Mesenchymal stem cell (in vitro differentiated cells and primary cell): ENCODE measurements at places on chromosomes 13 and 19.
A peak's percentile ranks its signal among the peaks of the same experiment; 100 is the strongest.

- H3K27me3 ChIP-seq, result no peaks in the 10 kb centered on the region
- H3K4me1 ChIP-seq, result no peaks in the 10 kb centered on the region
- DNase-seq, result no peak
- H3K27ac ChIP-seq, result no peak overlapping the region
- H3K36me3 ChIP-seq, result no peaks in the 10 kb centered on the region
Measured at GRCh38 chr13:102380012-102380411, 21.8 kb downstream of the FGF14 start.

DNA sequence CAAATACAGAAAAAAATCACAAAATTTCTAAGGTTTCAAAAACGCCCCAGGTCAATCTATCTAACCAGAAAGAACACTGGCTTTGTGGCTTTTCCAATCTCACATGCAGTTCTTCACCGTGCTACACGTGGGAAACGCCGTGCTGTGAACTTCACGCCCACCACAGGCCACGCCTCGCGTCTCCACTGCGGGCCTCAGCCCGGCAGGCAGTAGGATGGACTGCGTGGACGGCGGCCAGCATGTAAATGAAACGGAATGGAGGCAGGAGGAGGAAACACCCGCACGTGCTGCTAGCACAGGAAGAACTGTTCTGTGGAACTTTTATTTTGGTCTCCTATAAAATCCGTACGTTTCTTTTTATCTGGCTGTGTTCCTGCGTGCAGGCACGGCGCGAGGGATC is 23.8 kb downstream of the ZNF787 start:
- no peak overlapping the region for H3K4me3 ChIP-seq
- H3K27me3 ChIP-seq, result no peaks in the 10 kb centered on the region
- DNase-seq, result no peak

DNA sequence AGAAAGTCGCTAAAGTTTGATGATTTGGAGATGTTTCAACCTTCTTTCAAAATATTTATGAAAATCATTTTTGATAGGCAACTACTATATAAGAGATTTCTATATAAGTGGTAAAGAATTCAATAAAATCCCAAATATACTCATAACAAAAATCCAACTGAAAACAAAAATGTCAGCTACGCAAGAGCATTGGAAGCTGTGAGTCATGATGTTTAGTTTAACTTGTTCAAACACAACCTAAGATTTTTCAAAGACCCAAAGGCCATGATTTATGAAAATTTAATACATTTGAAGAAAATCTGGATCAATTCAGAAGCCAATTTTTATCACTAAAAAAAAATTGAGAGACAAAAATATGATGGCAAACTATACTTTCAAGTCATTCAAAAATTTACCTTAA is 226.6 kb downstream of the MZT1 start:
- DNase-seq, result no peak
- H3K4me3 ChIP-seq, result no peak overlapping the region
- H3K4me1 ChIP-seq, result peaks cover 2% of the 10 kb centered on the region
- H3K27me3 ChIP-seq, result no peaks in the 10 kb centered on the region
- H3K27ac ChIP-seq, result no peak overlapping the region

GRCh38 chr19:661427-662196 is 1.4 kb downstream of the RNF126 start:
- peak; percentile 28 for DNase-seq
- H3K27ac ChIP-seq, result peak overlapping the region; percentile 3
- peaks cover 51% of the 10 kb centered on the region for H3K4me1 ChIP-seq
- no peaks in the 10 kb centered on the region for H3K27me3 ChIP-seq
- peaks cover 49% of the 10 kb centered on the region for H3K36me3 ChIP-seq

GRCh38 chr19:7467009-7467989 is 21.5 kb downstream of the PEX11G start:
- H3K27me3 ChIP-seq, result no peaks in the 10 kb centered on the region
- peaks cover 92% of the 10 kb centered on the region for H3K36me3 ChIP-seq
- H3K4me1 ChIP-seq, result peaks cover 2% of the 10 kb centered on the region
- DNase-seq, result no peak
- no peak overlapping the region for H3K4me3 ChIP-seq

DNA sequence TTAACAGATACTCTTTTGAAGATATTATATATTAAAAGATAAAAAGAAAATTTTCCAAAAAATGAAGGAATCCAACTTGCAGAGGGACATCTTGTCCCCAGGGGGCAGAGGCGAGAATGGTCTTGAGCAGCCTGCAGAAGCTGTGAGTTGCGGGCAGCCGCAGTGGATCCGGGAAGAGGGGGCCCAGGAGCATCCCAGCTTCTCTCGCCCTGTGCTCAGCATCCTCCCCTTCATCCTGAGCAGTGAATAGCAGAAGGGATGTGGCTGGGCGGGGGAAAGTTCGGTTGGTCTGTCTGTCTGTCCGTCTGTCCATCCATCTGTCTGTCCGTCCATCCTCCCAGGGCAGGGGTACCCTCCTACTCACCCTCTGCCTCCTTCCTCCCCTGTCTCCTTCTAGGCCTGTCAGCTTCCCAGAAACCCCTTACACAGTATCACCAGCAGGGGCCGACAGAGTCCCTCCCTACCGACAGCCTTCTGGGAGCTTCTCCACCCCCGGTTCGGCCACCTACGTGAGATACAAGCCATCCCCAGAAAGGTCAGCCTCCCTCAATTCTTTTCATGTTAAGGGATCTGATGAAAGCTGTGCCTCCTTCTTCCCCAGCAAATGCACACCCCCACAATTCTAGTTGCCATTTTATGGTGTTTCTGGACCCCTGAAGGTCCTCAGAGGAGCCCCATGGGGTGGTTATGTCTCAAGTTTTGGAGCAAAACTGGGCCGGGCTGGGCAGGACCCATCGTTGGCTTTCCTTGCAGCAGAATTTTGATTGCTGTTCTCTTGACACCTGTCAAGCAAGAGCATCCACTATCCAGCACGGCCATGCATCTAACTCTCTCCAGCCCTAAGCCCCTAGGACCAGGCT is 81.6 kb downstream of the DPF1 start:
- H3K27ac ChIP-seq, result no peak overlapping the region
- H3K4me3 ChIP-seq, result no peak overlapping the region
- no peaks in the 10 kb centered on the region for H3K4me1 ChIP-seq

DNA sequence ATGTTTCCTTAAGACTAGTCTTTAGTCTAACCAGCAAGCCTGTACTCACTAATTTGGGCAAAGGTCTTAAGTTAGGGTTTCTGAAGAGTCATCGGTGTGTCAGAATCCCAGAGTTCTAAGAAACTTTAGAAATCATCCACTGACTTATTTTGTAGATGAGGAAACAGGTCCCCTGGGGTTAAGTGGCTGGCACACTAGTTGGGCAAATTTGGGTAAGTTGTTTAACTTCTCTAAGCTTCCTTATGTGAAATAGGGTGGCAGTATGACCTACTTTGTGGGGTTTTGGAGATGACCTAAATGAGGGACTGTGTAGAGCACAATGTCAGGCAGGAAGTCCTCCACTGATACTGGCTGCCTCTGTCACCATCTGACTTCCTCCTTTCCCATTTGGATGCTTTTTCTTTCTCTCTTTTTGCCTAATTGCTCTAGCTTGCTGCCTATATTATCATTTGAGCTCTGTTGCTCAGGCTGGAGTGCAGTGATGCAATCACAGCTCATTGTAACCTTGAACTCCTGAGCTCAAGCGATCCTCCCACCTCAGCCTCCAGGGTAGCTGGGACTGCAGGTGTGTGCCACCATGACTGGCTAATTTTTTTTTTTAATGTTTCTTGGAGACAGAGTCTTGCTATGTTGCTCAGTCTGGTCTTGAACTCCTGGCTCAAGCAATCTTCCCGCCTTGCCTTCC is 2.3 kb downstream of the ADGRE3 start:
- no peak overlapping the region for H3K4me3 ChIP-seq
- no peaks in the 10 kb centered on the region for H3K36me3 ChIP-seq
- H3K27me3 ChIP-seq, result peaks cover 7% of the 10 kb centered on the region
- no peak overlapping the region for H3K27ac ChIP-seq

DNA sequence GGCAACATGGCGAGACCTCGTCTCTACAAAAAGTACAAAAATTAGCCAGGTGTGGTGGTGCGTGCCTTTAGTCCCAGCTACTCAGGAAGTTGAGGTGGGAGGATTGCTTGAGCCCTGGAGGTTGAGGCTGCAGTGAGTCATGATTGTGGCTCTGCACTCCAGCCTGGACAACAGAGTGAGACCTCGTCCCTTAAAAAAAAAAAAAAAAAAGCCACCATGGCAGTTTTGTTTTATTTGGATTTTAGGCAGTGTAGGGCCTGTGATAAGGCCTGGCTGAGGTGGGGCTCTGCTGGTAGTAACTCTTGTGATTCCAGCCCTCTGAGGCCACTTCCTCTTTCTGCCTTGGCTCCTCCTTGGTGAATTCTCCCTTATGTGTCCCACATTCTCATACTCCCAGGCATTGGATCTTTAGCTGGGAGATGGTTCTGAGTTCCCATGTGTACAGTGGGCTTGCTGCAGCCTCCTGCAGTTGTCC is 39.2 kb downstream of the GATAD2A start:
- no peak overlapping the region for H3K4me3 ChIP-seq
- DNase-seq, result peak; percentile 48
- H3K36me3 ChIP-seq, result peaks cover 7% of the 10 kb centered on the region
- H3K27ac ChIP-seq, result no peak overlapping the region
- peaks cover 8% of the 10 kb centered on the region for H3K4me1 ChIP-seq
- no peaks in the 10 kb centered on the region for H3K27me3 ChIP-seq

DNA sequence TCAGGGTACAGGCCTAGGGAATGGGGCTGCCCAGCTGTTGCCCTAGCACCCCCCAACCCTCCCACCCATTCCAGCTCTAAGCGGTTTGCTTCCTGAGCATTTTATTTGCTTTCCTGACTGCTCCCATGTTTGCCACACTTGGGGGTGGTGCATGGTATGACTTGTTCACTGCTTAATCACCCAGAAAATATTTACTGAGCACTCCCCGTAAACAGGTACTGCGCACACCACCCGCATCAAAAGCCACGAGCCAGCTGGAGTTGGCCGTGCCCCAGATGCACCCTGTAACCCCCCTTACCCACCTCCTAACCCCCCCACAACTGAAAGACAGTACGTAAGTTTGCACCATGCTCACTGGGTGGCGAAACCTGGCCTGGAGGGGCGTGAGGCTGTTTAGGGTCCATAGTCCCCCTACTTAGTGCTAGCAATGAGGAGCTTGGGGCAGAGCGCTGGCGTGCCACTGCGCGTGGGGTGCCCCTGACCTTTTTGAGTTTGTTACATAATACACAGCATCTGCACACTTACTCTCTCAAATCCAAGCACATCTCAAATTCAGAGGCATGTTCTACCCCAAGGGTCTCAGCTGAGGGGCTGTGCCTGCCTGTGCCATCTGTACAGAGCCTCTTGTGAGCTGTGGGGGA is 29.8 kb downstream of the DPF1 start:
- peaks cover 89% of the 10 kb centered on the region for H3K36me3 ChIP-seq
- peaks cover 17% of the 10 kb centered on the region for H3K4me1 ChIP-seq
- DNase-seq, result no peak
- H3K27me3 ChIP-seq, result no peaks in the 10 kb centered on the region
- H3K27ac ChIP-seq, result no peak overlapping the region
- no peak overlapping the region for H3K4me3 ChIP-seq

- DNase-seq, result peak; percentile 54
- no peak overlapping the region for H3K4me3 ChIP-seq
- H3K27me3 ChIP-seq, result no peaks in the 10 kb centered on the region
- peaks cover 6% of the 10 kb centered on the region for H3K36me3 ChIP-seq
- H3K27ac ChIP-seq, result peak overlapping the region; percentile 30
- H3K4me1 ChIP-seq, result peaks cover 28% of the 10 kb centered on the region
Measured at GRCh38 chr19:41377977-41378709, 1.8 kb downstream of the TMEM91 start.

DNA sequence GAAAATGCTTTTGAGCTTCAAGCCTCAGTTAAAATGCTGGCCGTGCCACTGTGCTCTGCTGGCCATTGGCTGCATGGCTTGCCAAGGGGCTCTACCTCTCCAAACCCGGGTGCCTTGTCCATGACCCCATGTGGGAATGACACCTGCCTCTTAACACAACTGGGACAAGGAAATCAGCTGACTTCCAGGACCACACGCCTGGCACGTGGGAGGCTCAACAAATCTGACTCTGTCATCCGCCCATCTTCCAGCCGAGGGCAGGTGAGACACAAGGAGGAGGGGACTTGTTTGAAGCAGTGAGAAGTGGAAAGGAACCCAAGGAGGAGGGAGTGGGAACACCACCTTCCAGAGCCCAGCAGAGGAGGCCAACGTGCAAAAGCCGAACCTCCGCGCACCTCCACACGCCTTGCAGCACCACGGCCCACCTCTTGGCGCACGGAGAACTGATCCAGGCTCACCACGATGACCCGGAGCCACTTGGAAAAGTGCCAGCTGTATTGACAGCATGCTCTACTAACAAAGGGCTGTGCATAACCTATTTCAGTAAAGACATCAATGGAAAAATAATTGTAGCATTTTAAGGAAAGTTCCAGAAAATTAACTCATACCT is 38.3 kb downstream of the COL4A1 start:
- H3K4me1 ChIP-seq, result peaks cover 29% of the 10 kb centered on the region
- no peak for DNase-seq
- no peak overlapping the region for H3K27ac ChIP-seq
- no peaks in the 10 kb centered on the region for H3K27me3 ChIP-seq
- H3K4me3 ChIP-seq, result no peak overlapping the region
- peaks cover 50% of the 10 kb centered on the region for H3K36me3 ChIP-seq

- H3K27me3 ChIP-seq, result no peaks in the 10 kb centered on the region
- peak overlapping the region; percentile 98 for H3K27ac ChIP-seq
- peaks cover 38% of the 10 kb centered on the region for H3K36me3 ChIP-seq
- no peak for DNase-seq
- H3K4me3 ChIP-seq, result peak overlapping the region; percentile 66
- peaks cover 36% of the 10 kb centered on the region for H3K4me1 ChIP-seq
Measured at GRCh38 chr19:18304208-18304457, 18.7 kb downstream of the LSM4 start.

GRCh38 chr19:31301306-31301980 is 47.8 kb downstream of the TSHZ3 start:
- no peaks in the 10 kb centered on the region for H3K27me3 ChIP-seq
- no peak for DNase-seq
- no peak overlapping the region for H3K4me3 ChIP-seq
- peaks cover 29% of the 10 kb centered on the region for H3K36me3 ChIP-seq

DNA sequence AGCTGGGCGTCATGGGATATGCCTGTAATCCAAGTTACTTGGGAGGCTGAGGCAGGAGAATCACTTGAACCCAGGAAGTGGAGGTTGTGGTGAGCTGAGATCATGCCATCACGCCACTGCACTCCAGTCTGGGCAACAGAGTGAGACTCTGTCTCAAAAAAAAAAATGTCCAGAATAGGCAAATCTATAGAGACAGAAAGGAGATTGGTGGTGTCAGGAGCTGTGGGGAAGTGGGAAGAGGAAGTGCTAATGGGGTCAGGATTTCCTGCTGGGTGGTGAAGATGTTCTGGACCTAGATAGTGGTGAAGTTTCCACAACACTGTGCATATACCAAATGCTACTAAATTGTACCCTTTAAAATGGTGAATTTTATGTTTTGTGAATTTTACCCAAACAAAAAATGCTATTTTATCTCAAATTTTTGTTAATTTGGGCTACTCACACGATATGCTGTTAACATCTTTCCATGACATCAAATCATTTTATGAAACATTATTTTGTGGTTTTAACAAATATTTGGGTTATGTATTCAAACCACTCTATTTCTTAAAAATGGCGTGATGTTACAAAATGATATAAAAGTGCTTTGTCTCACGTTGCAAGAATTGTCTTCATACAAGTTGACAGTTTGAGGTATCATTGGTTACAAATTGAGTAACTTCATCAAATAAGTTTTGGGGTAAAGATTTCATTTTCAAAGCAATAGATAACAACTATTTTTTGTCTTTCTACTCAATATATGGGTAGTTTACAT is 7.4 kb upstream of the CYP4F3 start:
- H3K27me3 ChIP-seq, result no peaks in the 10 kb centered on the region
- H3K4me3 ChIP-seq, result no peak overlapping the region
- DNase-seq, result no peak
- no peak overlapping the region for H3K27ac ChIP-seq
- H3K36me3 ChIP-seq, result no peaks in the 10 kb centered on the region

GRCh38 chr13:20264271-20265018 is 32.3 kb upstream of the GJB6 start:
- DNase-seq, result no peak
- no peaks in the 10 kb centered on the region for H3K27me3 ChIP-seq
- H3K4me3 ChIP-seq, result no peak overlapping the region
- no peak overlapping the region for H3K27ac ChIP-seq
